ENCODE measurements at places on chromosomes 1 and 21.
A peak's percentile ranks its signal among the peaks of the same experiment; 100 is the strongest.

DNA sequence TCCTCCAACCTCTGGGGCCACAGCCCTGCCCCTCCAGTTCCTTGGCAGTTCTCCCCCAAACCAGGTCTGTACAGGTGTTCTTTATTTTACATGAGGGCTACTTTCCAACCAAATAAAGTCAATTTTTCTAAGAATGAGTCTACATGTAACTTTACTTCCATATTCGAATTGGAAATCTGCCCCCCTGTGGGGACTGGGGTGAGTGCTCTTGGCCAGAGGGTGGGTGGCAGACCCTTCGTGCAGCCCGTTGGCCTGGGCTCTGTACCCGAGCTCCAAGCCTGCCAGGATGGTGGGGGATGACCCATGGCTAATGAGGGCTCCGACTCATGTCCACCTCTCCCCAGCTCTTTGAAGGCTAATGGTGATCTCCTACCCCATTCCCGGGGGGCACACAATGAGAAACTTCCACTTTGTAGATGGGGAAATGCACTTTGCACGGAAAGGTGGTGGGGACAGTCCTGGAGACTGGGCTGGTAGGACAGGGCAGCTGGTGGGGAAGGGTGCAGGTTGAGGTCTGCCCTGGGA lies 589 bp upstream of the CATSPER4 start:
- DNase-seq, result no peak

DNA sequence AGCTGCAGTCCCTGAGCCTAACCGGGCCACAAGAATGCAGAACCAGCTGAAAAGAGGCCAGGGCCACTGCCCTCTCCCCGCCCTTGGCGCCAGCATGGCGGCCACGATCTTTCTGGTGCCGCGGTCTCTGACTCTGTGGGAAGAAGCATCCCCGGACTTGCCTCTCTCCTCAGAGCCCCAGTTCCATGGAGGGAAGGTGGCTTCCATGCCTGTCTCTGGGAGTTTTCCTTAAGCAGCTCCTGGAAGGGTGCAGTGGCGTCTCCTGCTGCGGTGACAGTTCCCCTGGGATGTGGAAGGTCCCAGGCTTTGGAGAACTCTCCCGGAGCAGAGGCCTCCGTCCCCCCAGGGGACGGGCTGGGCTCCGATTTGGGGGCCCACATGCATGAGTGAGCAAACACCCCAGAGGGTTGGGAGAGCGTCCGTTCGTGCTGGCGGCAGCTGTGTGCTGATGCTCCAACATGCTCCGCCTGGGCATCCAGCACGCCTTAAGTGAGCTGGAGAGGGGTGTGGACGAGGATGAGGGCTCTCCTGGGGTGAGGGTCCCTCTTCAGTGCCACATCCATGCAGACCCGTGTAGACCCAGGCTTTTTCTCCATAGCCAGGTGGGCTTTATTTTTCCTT lies 109.8 kb upstream of the COL6A1 start:
- no peak for DNase-seq

- DNase-seq, result peak; percentile 35
Measured at GRCh38 chr21:38159355-38159754, 97.4 kb upstream of the KCNJ15 start.

DNA sequence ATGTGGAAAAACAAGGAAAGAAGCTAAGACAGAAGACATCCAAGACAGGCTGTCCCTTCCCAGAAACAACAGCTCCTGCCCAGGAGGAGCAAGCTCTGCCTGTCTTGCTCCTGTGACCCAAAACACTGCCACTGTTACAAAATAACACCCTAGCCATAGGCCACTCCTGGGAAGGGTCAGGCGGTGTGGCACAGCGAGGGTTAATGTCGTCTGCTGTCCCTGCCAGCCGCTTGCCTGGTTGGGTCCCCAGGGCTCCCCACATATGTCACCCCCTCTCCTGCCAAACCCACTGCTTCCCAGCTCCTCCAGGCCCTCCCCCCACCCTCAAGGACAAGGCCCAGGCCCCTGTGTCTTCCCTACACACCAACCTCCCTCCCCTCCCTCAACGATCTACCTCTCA lies 3.9 kb upstream of the NHLH1 start:
- no peak for DNase-seq

DNA sequence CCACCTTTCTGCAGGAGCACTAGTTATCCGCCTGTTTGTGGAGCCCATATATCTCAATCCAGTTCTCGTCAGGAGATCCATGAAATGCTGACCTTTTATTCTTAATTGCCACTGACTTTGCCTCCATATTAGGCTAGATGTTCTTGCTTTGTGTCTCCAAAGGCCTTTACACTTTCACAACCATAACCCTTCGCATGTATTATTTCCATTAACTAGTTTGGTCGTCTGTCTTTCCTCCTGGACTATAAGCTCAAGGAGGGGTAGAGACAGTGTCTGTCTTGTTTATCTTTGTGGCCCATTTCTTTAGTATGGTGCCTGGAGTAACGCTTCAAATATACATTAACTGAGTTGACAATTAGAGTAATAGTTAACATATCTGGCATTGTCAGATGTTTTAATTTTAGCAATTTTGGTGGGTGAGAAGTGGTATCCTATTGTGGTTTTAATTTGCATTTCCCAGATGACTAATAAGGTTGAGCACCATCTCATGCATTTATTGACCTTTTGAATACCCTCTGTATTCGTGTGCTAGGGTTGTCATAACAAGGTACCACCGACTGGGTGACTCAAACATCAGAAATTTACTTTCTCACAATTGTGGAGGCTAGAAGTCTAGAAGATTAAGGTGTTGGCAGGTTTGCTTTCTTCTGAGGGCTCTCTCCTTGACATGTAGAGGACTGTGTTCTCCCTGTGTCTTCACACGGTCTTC lies 21.7 kb upstream of the IL12RB2 start:
- DNase-seq, result no peak

- no peak for DNase-seq
Measured at GRCh38 chr1:99691175-99691574, 45.3 kb downstream of the PALMD start.

- DNase-seq, result no peak
Measured at GRCh38 chr1:31923901-31924535, 14.2 kb downstream of the PTP4A2 start.
